ENCODE measurements at places on chromosomes 3 and 15.

GRCh38 chr15:74768771-74769342 lies 13.0 kb upstream of the CSK start:
- DNase-seq, result no peak

- DNase-seq, result no peak
Measured at GRCh38 chr3:67329358-67329757, 325.1 kb downstream of the SUCLG2 start.

GRCh38 chr3:117989982-117990381 lies 1044.7 kb downstream of the IGSF11 start:
- DNase-seq, result no peak

DNA sequence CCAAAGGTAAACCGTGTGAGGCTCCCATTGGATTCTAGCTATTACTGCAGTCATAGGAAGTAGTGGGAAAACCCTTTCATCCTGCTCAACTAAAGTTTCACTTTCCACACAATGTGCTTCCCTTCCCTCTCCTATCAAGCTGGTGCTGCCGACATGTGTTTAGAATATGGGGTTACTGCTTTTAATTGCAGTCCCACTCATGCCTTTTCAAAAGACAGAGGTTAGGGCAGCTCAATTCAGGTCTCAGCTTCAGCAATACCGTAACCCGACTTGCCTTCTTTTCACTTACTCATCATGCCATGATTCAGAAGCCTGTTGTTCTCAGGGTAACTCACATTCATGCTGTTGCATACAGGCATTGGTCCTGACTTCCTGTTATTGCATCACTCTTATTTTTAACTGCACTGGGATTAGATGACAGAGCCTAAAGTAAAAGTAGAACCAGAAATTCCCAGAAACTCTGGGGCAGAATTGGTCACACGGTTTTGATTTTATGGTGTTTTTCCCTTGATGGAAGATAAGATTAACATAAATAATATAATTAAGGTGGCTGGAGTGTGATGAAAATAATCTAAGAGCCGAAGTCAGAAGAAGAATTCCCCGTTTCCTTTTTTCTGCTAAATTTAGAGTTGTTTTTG lies 45.7 kb downstream of the C2CD4B start:
- DNase-seq, result no peak

GRCh38 chr15:80507638-80508316 lies 103.6 kb downstream of the ARNT2 start:
- DNase-seq, result no peak

DNA sequence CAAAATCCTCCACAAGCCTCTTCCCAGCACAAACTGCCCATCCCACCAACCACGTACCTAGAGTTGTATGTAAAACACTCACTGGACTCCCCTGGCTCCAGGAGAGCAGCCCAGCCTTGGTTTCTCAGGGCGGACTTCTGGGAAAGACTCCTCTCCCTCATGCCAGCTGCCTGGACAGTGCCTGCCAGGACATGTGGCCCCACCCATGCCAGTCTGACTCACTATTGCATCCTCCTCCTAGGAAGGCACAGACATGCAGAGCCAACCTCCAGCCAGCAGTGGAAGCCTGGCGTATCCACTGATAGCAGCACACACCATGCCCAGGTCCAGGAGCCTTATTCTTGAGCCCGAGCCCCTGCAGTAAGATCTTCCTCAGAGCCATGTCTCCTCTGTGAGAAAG lies 8.6 kb downstream of the PKM start:
- no peak for DNase-seq

GRCh38 chr3:38588371-38588971 lies 61.0 kb downstream of the SCN5A start:
- no peak for DNase-seq
